ENCODE measurements at places on chromosomes 6 and 20.
A peak's percentile ranks its signal among the peaks of the same experiment; 100 is the strongest.

- no peak for DNase-seq
These were observed 55.0 kb upstream of the TCF21 start for GRCh38 chr6:133833949-133834359.

GRCh38 chr6:45625191-45625664 lies 247.5 kb upstream of the SUPT3H start:
- DNase-seq, result no peak

- DNase-seq, result no peak
These were observed 104.9 kb downstream of the ASXL1 start for GRCh38 chr20:32462900-32463641.

- DNase-seq, result no peak
These were observed 59.5 kb downstream of the CRYBG1 start for GRCh38 chr6:106419900-106420613.

GRCh38 chr6:110017306-110017705 lies 39.2 kb downstream of the GPR6 start:
- DNase-seq, result no peak

- DNase-seq, result no peak
These were observed 346.2 kb upstream of the MMS22L start for GRCh38 chr6:97629180-97629579.

- DNase-seq, result no peak
These were observed 116.6 kb downstream of the PTPRK start for GRCh38 chr6:128403618-128404444.

GRCh38 chr6:165568326-165568725 lies 94.7 kb downstream of the PDE10A start:
- no peak for DNase-seq

DNA sequence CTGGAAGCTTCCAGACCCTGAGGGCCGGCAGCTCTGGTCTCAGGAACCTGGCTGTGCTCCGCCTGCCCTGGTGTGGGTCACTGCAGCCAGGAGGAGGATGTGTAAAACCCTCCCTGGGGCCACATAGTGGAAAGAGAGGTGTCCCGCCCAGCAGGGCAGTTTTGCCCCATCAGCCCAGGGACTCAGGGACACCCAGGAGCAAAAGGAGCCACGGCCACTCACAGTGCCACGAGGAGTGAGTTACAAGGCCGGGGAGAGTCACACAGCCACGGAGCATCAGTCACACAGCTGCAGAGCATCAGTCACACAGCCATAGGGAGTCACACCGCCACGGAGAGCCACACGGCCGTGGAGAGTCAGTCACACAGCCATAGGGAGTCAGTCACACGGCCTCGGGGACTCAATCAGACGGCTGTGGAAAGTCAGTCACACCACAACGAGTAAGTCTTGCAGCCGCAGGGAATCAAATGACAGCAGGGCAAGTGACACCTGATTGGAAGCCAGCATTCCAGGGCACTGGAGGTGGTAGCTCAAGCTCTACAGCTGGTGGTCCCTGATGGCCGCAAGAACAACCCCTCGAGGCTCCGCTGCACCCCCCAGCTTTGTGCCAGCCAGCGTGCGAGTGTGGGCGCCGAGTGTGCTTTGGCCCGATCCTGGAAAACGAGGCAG lies 60.9 kb downstream of the DLL1 start:
- DNase-seq, result no peak

- no peak for DNase-seq
These were observed 197.2 kb downstream of the KIF6 start for GRCh38 chr6:39527792-39528564.

DNA sequence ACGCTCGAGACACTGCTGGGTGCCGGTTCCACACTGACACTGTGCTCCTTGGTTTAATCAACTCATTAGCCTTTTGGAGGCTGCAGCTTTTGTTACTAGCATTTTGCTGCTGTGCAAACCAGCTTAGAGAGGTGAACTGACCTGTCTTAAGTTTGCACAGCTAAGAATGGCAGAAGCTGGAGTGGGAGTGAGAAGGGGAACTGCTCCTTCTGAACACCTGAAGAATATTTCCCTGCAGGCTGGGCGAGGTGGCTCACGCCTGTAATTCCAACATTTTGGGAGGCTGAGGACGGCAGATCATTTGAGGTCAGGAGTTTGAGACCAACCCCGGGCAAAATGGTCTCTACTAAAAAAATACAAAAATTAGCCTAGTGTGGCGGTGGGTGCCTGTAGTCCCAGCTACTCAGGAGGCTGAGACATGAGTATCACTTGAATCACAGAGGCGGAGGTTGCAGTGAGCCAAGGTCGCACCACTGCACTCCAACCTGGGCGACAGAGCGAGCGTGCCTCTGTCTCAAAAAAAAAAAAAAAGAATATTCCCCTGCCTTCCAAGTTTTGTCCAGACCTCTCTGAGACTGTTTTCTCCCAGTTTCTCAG lies 5.0 kb downstream of the CEBPB start:
- DNase-seq, result no peak

GRCh38 chr6:137013031-137013430 lies 31.7 kb downstream of the IL20RA start:
- no peak for DNase-seq

DNA sequence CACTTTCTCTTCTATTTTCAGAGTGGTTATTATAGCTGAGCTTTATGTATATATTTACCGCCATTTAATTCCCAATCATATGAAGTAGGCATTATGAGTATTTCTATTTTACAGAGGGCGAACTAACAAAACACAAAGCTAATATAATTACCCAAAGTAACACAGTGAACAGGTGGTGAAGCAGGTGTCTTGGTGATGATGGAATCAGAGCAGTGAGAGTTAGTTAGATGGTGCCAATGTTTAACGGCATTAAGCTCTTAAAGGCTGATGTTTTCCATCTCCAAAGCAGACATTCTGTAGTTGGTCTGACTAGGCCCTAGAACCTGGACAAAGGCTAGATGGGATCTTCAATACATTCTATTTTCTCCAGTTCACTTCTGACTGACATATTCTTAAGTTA lies 551.1 kb upstream of the SYNCRIP start:
- no peak for DNase-seq

- peak; percentile 89 for DNase-seq
These were observed 103.0 kb downstream of the EDN3 start for GRCh38 chr20:59403261-59403961.

GRCh38 chr6:68575765-68576439 lies 59.2 kb upstream of the ADGRB3 start:
- peak; percentile 18 for DNase-seq

- DNase-seq, result peak; percentile 33
These were observed 6.1 kb upstream of the HSPA1B start for GRCh38 chr6:31821301-31822035.

- DNase-seq, result no peak
These were observed 45.8 kb downstream of the GABRR2 start for GRCh38 chr6:89269252-89269651.

DNA sequence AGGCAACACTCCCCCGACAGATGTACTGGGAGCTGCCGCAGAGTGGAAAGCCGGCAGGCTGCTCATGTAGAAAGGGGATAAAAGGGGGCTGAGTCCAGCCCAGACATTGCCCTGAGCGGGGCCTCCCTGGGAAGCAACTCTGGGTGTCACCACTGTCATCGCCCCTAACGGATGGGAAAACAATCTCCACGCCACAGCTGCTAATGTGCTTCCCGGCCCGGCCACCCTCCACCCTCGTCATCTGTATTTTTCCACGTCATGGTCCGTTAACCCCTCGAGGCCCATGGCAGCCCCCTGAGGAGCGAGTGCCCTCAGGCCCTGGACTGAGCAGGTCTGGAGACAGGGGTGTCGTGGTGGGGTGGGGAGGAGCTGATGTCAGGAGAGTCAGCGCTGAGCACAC lies 227.4 kb downstream of the DLL1 start:
- no peak for DNase-seq

GRCh38 chr6:26743157-26743821 lies 83.7 kb upstream of the ZNF322 start:
- DNase-seq, result peak; percentile 29

DNA sequence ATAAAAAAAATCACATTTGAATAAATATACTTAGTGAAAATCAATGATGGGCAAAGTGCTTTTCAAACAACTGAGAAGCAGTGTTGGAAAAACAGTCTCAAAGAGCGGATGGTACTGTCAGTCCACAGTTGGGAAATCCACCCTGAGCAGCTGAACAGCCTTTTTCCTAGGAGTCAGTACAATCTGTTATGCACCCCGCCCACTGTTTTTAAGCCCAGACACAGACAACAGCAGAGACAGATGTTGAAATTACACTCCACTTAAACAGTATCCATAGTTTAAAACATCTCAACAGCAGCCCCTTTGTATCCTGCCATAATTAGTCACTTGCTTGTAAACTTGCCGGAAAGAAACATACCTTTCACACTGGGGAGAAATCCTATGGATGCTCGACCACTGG lies 372 bp downstream of the KIAA0408 start:
- DNase-seq, result no peak

- no peak for DNase-seq
These were observed 16.1 kb downstream of the IP6K3 start for GRCh38 chr6:33730611-33731010.

DNA sequence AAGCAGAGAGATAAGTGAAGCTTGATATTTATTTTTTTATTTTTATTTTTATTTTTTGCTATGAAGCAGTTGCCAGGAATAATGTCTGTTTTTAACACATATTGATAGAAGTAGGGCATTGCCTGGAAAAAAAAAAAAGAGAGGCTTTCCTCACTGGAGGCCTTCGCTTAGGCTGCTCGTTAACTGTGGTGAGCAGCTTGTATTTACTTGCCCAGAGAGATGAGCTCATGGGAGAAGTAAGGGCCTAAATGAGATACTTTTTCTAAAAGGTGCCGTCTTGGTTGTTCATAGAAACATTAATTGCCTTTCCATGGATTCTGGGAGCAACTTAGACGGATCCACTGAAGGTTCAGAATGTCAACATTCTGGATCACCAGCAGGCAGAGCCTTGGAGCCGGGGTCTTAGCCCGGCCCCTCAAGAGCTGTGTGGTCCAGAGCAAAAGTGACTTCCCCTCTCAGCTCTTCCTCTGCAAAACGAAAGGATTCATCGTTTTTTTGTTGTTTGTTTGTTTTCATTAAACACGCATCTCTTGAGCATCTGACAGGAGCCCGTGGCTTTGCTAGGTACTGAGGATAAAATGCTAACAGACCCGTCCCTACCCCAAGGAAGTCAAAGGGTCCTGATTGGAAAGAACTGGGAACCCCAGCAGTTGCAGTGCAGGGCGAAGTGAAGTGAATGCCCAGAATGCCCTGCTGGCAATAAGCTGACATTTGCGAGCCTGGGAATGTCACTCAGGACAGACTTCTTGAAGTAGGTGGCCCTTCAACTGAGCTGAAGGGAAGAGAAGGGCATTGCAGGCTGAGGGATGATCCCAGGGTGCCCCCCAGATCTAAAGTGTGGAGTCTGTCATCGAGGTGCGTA lies 138.5 kb downstream of the ZDHHC14 start:
- DNase-seq, result no peak

DNA sequence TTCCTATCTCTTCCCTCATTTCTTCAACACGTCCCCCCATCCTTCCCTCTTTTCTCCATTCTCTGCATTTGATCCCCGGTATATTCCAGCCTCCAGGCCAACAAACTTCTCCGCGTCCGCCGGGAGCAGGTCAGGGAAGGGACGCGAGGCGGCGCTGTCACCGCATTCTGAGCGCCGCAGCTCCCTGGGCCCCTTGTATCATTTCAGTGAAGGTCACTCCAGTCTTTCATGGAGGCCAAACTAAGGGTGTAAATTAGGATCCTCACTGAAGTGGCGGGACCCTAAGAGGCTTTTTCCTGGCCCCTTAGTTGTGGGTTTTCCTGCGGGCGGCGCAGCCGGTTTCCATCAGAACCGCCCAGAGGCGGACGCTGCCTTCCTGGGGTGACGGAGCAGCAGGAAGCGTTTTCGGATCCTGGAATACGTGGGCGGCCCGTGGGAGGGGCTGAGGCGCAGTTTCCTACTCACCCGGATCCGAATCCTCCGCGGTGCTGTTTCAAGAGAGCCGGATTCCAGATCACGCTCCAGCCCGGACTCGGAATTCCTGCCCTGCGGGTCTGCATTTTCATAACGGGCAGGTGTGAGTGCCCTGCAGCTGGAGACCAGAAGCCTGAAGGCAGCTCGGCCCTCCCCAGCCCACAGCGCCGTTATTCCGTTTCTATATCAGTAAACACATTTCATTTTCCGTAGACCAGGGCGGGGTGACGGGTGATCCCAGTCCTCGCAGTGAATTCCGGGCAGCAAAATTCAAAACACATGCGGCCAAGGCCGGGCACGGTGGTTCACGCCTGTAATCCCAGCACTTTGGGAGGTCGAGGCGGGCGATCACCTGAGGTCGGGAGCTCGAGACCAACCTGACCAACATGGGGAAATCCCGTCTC lies 3.6 kb upstream of the MICA start:
- DNase-seq, result peak; percentile 38

- no peak for DNase-seq
These were observed 6.2 kb downstream of the TRIM26 start for GRCh38 chr6:30206799-30207618.

DNA sequence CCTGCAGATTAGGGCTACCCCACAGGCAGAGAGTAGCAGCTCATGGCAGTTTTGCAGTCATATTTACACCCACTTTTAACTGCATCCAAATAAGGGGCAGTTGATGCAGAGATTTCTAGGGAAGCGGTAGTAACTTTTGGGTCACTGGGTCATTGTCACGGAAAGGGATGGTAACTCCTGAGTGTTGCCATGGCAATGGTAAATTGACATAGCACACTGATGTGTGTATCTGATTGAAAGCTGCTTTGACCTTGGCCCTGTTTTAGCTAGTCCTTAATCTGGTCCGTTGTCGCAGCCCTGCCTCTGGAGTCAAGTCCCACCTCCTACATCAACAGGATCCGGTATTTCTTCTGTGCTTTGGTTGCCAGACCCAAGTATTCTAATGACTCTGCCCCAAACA lies 199.1 kb upstream of the TCF21 start:
- no peak for DNase-seq

DNA sequence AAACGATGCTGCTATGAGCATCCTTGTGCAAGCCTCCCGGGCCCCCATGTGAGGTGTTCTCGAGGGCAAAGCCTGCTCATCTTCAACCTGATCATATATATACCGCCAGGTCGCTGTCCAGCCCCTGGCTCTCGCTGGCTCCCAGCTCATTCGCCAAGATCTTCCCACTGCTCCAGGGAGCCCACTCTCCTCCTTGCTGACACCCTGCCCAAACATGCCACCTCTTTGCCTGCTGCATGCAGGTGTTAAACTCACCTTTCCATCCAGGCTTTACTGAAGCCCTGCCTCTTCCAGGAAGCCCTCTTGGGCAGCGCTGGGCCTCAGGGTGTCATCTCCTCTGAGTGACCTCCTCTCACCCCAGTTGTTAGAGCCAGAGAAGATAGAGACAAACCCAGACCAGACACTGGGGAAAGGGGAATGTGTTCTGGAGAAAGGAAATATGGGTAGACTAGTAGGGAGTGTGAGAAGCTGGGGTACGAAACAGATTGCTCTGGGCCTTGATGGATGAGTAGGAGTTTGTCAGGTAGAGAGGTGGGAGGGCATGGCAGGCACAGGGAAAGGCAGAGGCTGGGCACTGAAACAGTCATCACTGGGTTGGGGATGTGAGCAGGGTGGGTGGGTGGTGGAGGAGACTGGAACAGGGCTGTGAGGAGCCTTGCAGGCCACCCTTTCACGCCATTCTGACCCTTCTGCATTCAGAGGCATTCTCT lies 1.2 kb upstream of the DLGAP4 start:
- DNase-seq, result no peak

All from progenitor cell of endocrine pancreas (in vitro differentiated cells).